WTC11 (cell line): ENCODE measurements at places on chromosomes 4 and X. TPM values are rescaled to one million over a fixed set of nuclear protein-coding genes. Genes with fewer than 3 reads are reported as not detected.

Gene DAPP1
- total RNA-seq, result 0.07 TPM in 1 of 3 replicates, not detected in the others

- no peak for DNase-seq
Measured at GRCh38 chr4:125393825-125394224, 79.1 kb downstream of the FAT4 start.

- no peak for DNase-seq
Measured at GRCh38 chr4:119238068-119238722, 25.7 kb downstream of the USP53 start.

- no peak for DNase-seq
Measured at GRCh38 chrX:106957856-106958255, 37.7 kb downstream of the CLDN2 start.

Gene ZNF157
- total RNA-seq, result 1.7 to 2.0 TPM (median 1.8 TPM) in 3 replicates

DNA sequence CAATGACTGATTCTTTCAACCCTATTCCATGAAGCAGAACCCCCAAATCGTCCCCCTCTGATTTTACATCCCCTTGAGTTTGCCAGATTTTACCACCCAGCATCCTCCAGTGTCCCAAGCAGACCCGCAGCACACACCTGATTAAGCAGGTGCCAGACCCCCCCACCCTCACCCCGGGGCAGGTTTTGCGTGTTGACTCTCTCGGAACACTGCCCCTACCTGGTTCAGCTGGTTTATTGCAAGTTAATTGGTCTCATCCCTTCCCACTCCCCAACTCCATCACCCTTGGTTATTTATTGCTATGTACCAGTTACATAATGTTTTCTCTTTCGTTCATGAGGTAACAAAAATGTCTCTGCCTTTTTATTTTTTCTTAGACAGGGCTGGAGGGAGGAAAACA lies 258.4 kb downstream of the BCOR start:
- peak; percentile 34 for DNase-seq

DNA sequence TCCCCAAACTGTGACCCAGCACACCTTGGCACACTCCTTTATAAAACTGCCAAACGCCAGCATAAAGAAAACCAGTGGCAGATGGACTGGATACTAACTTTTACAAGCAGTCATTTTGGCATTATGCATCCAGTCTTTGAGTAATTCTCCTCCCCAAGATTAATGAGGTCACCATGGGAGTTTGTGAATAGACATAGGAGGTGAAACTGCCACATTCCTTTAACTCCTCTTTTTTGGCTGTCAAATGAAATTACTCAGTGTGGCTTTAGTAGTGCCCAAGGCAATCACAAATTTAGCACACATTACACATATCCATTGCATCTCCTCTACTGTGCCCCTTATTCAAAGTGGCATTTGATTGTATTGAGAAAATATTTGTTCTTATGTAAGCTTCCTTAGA lies 315.3 kb upstream of the FGF13 start:
- no peak for DNase-seq

Gene PDLIM3
- 6.2 to 7.0 TPM (median 6.9 TPM) in 3 replicates for total RNA-seq

DNA sequence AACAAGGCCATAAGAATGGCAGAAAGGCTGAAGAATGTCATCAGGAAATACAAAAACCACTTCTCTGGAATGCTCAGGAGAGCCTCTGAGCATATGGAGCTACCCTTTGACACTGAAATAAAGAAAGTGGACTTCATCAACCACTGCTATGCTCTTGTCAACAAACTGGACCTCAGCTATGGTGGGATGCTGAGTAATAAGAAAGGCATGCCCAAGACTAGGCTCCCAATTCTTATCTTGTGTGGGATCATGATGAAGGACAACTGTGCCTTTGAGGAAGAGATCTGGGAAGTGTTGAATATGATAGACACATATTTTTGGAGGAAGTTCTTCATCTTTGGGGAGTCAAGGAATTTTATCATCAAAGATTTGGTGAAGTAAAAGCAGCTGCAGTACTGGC lies 86.9 kb upstream of the MAGEB16 start:
- no peak for DNase-seq

Gene WAS
- 0.79 to 1.6 TPM (median 0.96 TPM) in 3 replicates for total RNA-seq

DNA sequence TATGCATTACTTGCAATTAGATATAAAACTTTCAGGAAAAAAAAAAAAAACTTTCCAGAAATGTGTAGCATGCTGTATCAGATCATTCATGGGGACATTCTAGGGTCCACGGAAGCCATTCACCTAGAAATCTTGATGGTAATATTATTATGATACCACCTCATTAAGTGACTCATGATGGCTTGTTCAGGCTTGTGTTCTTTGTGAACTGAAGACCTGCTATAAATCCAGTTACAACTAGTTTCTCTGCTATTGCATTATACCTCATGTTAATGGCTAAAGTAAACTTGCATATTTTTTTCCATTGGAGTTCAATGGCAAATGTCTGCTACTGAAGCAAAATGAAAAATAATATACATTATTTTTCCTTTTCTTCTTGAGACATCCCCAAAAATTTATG lies 35.3 kb upstream of the PTPN13 start:
- DNase-seq, result no peak

GRCh38 chr4:141339966-141340365 lies 119.3 kb downstream of the ZNF330 start:
- no peak for DNase-seq

- no peak for DNase-seq
Measured at GRCh38 chrX:155891446-155892210, 10.5 kb downstream of the VAMP7 start.

Gene SPANXN3
- total RNA-seq, result not detected in 3 replicates

GRCh38 chr4:169439244-169439643 lies 168.5 kb upstream of the SH3RF1 start:
- no peak for DNase-seq

DNA sequence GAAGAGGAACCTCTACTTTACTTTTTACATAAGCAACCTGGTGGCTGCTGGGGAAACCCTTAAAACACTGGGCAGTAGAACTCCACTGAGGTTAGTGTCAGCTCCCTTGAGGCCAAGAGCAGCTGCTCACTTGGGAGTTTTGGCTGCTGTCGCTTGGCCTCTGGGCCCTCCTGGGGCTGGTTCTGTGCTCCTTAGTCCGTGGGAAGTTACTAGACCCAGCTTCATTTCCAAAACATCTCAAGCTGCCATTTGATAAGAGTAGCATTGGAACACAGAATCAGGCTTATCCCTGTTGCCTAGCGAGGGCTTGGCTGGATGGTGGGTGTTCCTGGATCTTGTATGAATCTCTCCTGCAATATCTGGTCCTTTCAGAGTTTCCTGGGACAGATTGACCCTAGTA lies 26.1 kb downstream of the RNF4 start:
- DNase-seq, result no peak

DNA sequence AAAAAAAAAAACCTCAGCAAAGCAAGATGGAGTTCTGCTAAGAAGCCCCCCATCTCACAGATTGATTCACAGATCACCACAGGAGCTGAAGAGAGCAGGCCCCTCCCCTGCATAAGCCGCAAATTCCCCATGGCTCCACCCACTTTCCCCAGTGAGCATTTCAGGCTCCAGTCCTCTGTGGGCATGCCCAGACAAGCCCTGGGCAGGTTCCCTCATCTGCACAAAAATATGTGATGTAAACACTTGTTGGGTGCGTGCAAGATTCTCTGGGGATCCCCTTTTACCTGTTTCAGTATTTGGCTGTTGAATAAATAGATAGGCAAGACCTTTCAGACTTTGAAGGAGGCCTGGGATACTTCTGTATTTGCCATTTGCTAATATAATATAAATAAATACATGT lies 514.3 kb downstream of the PCDH7 start:
- peak; percentile 42 for DNase-seq

Gene VSIG4
- total RNA-seq, result 0.24 to 0.41 TPM (median 0.25 TPM) in 3 replicates

- no peak for DNase-seq
Measured at GRCh38 chr4:172656055-172656454, 512.6 kb upstream of the GALNT7 start.

Gene USO1
- 134 to 162 TPM (median 141 TPM) in 3 replicates for total RNA-seq

GRCh38 chr4:8127051-8127826 lies 31.4 kb downstream of the ABLIM2 start:
- no peak for DNase-seq

DNA sequence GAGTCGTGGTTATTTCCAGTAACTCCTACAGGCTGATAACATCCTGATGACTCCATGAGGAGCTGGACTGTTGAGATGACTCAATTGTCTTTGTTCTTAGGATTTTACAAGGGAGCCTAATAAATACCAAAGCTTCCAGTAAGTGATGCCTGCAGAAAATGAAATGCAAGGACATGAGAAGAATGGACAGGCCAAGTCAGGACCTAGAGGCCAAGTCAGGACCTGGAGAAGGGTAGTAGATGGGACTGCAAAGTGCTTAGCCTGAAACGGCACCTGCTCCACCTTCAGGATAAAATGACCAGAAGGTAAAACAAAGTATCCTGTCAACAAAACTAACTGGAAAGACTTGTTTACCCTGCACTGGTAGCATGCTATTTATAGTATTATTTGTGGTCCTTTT lies 6.4 kb upstream of the SLC10A6 start:
- DNase-seq, result no peak

Gene LRCH2
- 3.5 to 3.8 TPM (median 3.5 TPM) in 3 replicates for total RNA-seq

- no peak for DNase-seq
Measured at GRCh38 chr4:7112656-7113055, 44.8 kb upstream of the GRPEL1 start.

DNA sequence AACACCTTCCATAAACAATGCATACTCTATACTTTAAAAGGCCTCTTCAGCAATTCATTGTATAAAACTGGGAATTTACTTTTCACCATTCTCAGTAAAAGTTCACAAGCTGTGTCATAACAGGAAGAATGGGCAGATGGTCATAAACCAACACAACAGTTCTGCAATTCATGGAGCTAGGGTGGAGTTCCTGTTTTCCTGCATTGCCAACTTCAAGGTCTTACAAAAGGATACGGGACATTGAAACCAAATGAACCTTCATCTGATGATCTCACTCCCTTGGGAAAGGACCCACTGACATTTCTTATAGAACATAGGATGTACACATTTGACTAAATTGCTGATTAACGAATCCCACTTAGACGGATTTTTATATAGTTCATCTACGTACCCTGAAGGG lies 4.1 kb downstream of the KDR start:
- DNase-seq, result no peak

DNA sequence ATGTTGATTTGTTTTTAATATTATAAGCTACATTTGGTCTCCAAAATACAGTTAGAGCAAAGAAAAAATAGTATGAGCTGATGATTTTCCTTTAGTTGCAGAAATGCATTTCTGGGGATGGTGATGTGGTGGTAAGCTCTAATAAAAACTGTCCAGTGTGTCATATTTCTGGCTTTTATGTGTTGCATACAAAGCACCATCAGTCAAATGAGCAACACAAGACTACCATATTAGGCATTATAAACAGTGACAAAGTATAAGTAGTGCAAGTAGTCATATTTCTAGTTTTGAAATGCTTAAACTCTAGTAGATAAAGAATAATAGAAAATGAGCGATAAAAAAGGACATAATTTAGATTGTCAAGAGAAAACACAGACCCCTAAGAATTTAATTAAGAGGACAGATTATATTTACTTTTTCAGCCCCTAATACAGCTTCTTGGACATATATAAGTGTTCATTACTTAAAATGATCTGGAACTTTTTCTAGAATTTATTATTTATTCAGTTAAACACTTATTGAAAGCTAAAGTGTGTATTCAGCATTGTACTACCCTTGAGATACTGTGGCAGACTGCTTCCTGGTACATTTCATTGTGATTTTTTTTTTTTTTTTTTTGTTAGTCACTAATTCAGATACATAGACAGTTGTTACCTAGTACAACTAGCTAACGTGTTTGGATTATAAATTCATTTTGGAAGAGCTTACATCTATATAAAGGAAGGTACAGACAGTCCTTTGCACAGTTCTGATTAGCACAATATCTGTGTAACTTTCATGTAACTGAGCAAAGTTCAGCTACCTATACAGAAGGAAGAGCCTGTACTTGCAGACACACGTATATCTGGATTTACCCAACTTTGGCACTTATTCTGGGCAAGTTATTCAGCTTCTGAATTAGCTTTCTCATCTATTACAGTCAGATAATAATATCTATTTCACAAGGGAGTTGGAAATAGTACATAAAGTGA lies 22.3 kb downstream of the RAP1GDS1 start:
- no peak for DNase-seq

DNA sequence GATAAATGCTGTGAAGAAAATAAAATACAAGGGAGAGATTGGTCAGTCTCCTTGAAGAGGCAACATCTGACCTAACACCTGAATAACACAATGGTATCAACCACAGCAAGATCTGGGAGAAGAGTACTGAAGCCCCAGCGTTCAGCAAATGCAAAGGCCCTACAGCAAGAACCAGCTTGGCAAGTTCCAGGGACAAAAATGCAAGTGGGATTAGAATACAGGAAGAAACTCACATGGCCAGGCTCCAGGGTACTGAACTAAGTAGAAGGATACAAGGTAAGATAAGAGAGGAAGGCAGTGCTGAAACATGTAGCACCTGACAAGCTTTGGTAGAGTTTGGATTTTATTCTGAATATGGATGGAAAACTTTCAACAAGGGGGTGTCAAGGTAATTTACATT lies 3.6 kb downstream of the SMIM14 start:
- peak; percentile 40 for DNase-seq

- no peak for DNase-seq
Measured at GRCh38 chr4:118872181-118872580, 16.5 kb upstream of the SYNPO2 start.

DNA sequence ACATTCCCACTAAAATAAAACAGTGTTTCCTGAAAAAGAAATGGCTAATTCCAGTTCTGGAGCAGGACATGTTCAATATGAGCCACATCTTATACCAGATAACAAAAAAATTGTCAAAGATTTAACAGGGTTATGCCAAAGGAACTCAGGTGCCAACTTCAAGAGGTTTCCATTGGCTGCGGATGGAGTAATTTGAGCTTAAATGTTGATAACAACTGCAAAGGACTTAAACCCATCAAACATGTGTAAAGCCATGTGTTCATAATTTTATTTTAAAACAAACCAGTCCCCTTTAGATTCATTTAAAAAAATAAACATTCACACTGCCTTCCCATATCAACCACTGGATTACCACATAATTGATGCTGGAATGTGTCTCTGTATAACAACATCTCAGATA lies 156.4 kb upstream of the PCDH18 start:
- no peak for DNase-seq

Gene TMEM35A
- 3.9 to 4.2 TPM (median 3.9 TPM) in 3 replicates for total RNA-seq

GRCh38 chrX:13069771-13070416 lies 25.5 kb upstream of the FAM9C start:
- DNase-seq, result no peak

- DNase-seq, result no peak
Measured at GRCh38 chrX:123215397-123216089, 31.5 kb downstream of the GRIA3 start.

Gene CAMK2D
- 15.8 to 17.7 TPM (median 16.5 TPM) in 3 replicates for total RNA-seq

Gene DKC1
- total RNA-seq, result 108 to 123 TPM (median 112 TPM) in 3 replicates

DNA sequence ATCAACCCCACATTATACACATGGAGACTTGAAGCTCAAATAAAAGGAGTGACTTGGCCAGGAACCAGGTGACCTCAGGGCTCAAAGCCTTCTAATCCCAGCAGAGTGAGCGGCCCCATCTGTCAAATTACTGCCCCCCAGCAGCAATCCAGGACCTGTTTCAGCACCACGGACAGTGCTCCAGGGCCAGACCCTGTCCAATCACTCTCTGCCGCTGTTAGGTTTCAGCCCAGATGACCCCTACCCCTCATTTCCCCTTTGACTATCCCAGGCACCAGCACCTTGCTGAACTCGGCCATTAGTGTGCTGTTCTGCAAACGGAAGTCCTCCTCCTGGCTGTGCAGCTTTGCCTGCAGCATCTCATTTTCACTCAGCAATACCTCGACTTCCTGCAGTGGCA lies 5.1 kb downstream of the GRIPAP1 start:
- DNase-seq, result peak; percentile 41

Gene GDPD2
- 7.0 to 9.3 TPM (median 8.8 TPM) in 3 replicates for total RNA-seq

- DNase-seq, result peak; percentile 14
Measured at GRCh38 chrX:94058728-94059382, 384.8 kb downstream of the FAM133A start.
